Stimulated activated CD8-positive, alpha-beta memory T cell treated with anti-CD3 and anti-CD28 coated beads, Interleukin-15, amount 100 ng/mL, for 1 hour (primary cell): ENCODE measurements at places on chromosomes 3 and 15.

- no peak for DNase-seq
These were observed 29.9 kb downstream of the POLQ start for GRCh38 chr3:121515862-121516261.

GRCh38 chr3:195744437-195744836, 23.7 kb downstream of the MUC20 start:
- no peak for DNase-seq

GRCh38 chr3:114758831-114759699, 388.0 kb downstream of the ZBTB20 start:
- DNase-seq, result no peak

- DNase-seq, result no peak
These were observed 115.6 kb downstream of the ADAMTSL3 start for GRCh38 chr15:83769411-83769999.

DNA sequence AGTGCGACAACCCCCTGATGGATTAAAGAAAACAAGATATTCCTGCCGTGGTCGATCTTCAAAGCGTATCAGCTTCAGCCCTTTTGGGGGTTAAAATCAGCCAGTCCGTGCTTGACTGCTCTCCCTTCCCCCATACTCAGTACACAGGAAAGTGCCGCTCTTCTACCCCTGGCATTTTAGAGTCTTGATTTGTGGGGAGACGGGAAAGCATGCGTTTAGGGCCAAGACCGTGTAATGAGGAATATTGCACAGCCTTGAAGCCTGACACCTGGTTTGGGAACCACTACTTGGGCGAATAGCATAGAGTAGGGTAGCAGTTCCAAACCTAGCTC, 540 bp upstream of the EDC3 start:
- no peak for DNase-seq

DNA sequence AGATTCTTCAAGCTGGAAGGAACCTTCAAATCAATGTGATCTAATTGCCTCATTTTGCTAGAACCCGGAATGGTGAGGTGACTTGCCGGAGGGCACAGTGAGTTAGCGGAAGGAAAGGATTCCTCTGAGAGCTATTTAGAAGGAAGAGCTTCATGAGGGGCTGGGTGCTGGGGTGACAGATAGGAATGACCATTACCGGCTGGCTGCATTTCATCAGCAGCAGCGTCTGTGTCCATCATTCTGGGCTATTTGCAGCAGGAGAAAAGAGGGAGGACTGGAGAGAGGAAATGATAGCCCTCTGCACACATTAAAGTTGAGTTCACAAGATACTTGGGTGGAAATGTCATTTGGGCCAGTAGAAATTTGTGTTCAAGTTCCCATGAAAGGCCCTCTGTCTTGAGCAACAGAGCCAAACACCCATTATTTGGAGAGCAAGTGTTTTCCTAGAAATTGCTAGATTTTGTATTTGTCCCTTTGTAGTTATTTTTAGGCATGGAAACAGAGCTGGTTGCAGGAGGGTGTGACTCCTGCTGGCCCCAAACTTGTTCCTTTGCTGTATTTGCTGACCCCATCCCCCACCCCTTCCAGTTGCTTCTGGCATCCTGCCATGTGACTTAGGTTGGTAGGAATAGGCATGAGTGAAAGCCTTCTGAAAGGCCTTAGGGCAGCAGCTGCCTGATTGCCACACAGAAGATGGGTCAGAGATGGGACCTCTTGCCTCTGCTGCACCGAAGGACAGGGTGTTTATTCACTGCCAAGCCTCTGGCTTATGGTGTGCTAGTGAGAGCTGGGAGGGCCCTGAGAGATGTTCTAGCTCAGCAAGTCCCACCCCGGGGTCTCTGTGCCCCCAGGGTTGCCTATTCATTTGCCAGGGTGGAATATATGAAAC, 87.5 kb upstream of the PLXNA1 start:
- no peak for DNase-seq

GRCh38 chr3:126350502-126351085, 6.6 kb downstream of the KLF15 start:
- DNase-seq, result no peak

GRCh38 chr3:1578124-1578806, 485.4 kb downstream of the CNTN6 start:
- no peak for DNase-seq

DNA sequence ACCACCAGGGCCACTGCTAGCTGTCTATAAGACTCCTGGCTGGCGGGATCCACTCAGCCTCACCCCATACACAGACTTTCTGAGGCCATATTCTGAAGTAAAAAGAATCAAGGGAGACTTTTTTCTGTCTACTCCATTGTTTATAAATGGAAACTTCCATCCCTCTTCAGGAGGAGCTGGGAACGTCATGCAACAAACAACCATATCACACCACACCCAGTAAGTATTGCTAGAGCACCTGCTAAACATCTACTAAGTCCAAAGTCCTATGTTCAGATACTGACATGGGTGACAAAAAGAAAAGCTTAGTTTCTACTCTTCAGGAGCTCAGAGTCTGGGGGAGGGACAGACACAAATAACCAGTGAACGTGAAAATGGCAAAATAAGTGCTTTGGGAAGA, 324.8 kb upstream of the ONECUT1 start:
- no peak for DNase-seq

DNA sequence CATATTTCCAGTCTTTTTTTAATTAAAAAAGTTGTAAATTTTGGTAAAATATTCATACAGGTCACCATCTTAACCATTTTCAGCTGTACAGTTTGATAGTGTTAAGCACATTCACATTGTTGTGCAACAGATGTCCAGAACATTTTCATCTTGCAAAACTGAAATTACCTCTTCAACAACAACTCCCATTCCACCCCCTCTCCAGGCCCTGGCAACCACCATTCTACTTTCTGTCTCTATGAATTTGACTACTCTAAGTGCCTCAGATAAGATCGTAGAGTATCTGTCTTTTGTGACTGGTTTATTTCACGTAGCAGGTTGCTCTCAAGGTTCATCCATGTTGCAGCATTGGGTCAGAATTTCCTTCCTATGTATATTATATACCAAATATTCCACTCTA, 76.0 kb downstream of the SLCO3A1 start:
- no peak for DNase-seq

DNA sequence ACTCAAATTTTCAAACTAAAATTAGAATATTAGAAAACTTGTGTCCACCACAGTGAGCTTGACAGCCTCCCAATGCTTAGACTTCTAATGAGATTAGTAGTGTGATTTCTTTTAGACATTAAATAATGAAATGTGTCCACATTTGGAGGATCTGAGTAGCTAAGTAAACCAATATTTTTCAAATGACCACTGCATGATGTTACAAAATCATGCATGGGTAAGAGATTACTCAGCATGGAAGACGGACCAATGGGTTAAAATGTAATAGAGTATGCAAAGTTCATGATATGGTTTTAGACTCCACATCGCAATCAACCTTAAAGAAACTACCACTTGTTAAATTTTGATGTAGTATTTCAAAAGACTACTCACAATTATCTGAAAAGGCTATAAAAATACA, 130.6 kb downstream of the IMPG2 start:
- DNase-seq, result no peak

- no peak for DNase-seq
These were observed 788.7 kb upstream of the DPPA4 start for GRCh38 chr3:110126065-110126464.

DNA sequence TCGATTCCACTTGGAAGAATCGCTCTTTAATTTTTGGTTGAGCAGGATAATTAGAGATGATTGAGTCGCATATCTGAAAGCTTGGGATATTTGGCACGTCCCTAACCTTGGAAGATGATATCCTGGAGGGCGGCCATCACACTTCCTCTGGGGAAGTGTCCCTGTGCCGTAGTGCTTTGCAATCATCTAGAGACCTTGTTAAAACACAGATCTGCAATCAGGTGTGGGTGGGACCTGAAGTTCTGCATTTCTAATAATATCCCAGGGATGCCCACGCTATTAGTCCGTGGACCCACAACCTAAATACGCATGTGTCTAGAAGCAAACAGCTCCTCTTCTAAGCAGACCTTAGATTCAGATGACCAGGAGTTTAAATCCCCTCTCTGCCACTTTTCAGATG, 20.5 kb downstream of the MYO1E start:
- DNase-seq, result no peak

GRCh38 chr3:38141173-38141951, 2.9 kb downstream of the MYD88 start:
- no peak for DNase-seq
